ENCODE measurements at places on chromosomes 7 and 10.
A peak's percentile ranks its signal among the peaks of the same experiment; 100 is the strongest.

DNA sequence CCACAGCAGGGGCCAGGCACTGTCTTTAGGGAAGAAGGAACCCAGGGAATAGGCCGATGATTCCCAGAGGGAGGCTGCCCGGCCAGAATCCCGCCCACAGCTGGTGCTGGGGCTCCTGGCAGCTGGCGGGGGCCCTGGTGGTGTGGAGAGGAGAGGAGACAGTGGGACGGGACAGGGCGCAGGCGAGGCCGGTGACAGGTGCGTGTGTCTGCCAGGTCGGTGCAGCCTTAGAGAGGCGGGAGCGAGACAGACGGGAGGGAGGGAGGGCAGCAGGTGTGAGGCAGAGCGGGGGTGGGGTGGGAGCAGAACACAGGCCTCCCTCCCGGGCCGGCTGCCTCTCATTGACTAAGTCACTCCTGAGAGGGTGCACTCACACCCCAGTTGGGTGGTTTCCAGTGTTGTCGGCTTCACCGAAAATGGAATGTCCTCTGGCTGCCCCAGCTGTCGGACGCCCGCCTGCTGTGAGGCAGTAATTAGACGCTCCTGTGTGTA, 55.2 kb downstream of the ELFN1 start:
- DNase-seq: peak; percentile 96

- no peak for DNase-seq
Measured at GRCh38 chr7:50304129-50304910, at the start of gene IKZF1. Gene IKZF1, plus strand, starts transcription at chr7:50304716. Its CDS starts 14,346 bp downstream, at chr7:50319062.

- no peak for DNase-seq
Measured at GRCh38 chr7:55983537-55983936, 19.2 kb downstream of the NIPSNAP2 start.

DNA sequence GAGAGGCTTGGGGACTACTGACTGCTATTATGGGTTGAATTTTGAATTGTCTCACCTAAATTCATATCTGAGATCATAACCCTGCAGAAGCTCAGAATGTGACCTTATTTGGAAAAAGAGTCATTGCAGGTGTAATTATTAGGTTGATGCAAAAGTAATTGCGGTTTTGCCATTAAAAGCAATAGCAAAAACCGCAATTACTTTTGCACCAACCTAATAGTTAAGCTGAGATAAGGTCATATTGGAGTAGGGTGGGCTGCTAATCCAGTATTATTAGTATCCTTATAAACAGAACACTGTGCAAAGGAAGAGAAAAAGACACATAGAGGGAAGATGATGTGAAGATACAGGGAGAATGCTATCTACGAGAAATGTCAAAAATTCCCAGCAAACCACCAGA, 82.3 kb downstream of the AOAH start:
- DNase-seq: no peak

DNA sequence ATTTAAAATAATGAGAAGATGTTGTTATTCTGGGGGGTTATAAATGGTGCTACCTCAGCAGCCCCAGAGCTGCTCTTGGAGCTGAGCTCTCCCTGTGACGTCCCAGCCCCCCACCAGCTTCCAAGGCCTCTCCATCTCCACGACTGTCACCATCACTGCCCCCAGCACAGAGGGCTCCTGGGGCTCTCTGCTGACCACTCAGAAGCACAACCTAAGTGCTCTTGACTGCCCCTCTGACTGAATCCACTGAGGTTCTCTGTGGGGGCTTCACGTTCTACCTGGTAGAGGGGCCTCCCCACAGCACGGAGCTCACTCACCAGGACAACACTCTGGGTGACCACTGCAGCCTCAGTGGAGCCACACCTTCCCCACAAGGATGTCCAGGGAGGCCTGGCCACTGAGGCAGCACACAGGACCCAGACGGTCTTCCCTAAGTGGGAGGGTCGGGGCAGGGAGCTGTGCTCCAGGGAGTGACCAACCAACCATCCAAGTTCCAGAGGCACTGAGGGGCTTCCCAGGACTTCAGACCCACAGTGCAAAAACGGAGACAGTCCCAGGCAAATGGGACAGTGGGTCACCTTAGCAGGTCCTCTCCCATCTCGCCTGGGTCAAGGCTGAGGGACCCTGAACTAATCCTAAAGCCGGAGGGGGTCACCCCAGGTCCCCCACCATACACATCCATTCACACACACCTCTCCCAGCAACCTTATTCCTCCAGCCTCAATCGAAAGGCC, 121.0 kb upstream of the PPP2R2D start:
- no peak for DNase-seq

All from NCI-H1694 (cell line).